ENCODE measurements at places on chromosomes 1 and 21.

- no peak for DNase-seq
These were observed 10.5 kb downstream of the TENT5C start for GRCh38 chr1:117616356-117616755.

- DNase-seq = no peak
These were observed at the start of gene KRTAP19-2 for GRCh38 chr21:30487336-30487735. Gene KRTAP19-2, minus strand, starts transcription at chr21:30487436. Its CDS starts 88 bp downstream, at chr21:30487348.

GRCh38 chr1:159067699-159068621 is 8.6 kb downstream of the AIM2 start:
- no peak for DNase-seq

DNA sequence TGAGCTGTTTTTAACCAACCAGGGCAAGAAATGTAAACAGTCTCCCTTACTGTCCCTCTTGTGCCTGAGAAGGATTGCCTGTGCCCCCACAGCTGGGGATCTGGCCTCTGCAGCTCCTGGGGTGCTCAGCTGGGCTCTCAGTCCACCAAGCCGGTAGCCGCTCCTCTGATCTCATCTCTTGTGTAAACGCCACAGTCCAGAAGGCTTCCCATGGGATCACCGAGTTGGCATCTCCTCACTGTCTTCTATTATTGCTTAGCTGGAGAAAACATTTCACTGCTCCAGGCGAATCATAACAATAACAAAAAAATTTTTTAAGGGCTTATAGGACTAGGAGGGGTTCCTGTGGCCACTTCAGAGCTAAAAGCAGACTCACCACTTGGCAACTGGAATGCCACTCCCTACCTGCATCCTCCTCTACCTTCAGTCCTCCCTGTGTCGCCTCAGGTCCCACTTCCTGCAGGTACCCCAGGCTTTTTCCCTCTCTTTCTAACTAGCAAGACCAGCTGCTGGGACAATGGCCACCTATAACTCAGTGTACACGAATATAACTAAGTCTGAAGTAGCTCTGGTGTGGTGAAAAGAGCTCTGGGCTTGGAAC is 75.8 kb downstream of the ATP1A1 start:
- no peak for DNase-seq

DNA sequence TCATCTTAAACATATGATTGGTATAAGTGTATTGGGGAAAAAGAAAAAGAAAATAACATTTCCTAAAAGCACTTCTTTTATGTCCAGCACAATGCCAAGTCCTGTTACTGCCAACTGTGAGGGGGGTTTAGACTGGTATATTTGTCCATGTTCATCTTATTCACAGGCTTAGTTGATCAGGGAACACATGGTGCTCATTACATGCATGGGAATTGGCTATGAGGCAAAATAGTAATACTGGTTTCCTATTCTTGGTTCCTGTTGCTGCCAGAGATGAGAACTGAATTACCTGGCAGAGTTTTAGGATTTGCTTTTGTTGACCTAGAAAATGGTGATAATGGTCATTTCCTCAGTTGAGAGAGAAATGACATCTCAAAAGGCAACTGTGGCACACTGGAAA is 398.8 kb downstream of the DUSP10 start:
- no peak for DNase-seq

GRCh38 chr1:112255080-112255479 is 140.9 kb upstream of the CTTNBP2NL start:
- DNase-seq = no peak

- no peak for DNase-seq
These were observed 584.1 kb downstream of the PTPRU start for GRCh38 chr1:29820401-29820800.

- no peak for DNase-seq
These were observed 193.2 kb downstream of the DHRS3 start for GRCh38 chr1:12424793-12425192.

GRCh38 chr1:56964349-56965017 is 1.3 kb downstream of the C8B start:
- no peak for DNase-seq

DNA sequence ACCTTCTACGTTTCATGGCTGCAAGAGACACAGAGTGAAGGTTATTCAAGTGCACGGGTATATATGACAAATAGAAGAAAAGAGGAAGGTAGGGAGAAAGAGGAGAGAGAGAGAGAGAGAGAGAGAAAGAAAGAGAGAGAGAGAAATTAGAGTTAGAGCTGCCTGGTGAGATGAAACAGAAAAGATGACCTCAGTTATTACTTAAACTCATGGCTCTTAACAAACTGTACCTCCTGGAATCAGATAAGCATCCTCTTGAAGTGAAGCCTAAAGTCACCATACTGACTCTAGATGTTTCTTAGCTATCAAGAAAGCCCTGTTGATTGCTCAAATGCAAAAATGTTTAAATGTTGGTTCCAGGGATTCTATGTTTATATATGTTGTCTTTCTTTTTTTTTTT is 597.7 kb upstream of the ZP4 start:
- DNase-seq = no peak

- peak; percentile 77 for DNase-seq
These were observed 108.3 kb downstream of the KCND3 start for GRCh38 chr1:111880881-111881837.

DNA sequence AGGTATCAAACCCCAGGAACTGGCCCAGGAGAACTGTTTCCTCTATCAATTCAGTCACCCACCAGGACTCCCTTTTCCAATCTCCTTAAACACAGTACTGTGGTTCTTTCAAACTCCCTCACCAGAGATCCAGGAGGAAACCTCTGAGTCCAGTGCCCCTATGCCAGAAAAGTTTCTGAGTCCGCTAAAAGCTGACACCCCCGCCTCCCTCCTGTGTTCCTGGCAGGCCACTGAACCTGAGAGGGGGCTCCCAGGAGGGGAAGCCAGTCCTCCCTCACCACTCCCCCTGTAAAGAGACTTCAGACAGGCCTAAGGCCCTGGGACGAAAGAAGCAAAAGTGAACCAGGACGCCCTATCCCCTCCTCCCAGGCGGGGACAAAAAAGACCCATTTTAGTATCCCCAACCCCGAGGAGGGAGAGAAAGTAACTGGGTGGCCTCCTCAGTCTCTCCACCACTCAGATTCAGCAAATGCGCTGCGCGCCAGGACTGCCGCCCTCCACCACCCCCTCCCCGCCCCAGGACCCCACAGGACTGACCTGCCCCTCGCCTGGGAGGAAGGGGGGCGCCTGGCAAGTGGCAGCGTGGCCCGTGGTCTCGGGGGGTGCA is 624 bp downstream of the SLC41A1 start:
- peak; percentile 71 for DNase-seq

- DNase-seq = no peak
These were observed 8.0 kb upstream of the EYA3 start for GRCh38 chr1:28096210-28097099.

- no peak for DNase-seq
These were observed 184.2 kb upstream of the USP24 start for GRCh38 chr1:55399346-55399745.

- DNase-seq = no peak
These were observed 31.3 kb downstream of the UBE2U start for GRCh38 chr1:64234714-64235113.

DNA sequence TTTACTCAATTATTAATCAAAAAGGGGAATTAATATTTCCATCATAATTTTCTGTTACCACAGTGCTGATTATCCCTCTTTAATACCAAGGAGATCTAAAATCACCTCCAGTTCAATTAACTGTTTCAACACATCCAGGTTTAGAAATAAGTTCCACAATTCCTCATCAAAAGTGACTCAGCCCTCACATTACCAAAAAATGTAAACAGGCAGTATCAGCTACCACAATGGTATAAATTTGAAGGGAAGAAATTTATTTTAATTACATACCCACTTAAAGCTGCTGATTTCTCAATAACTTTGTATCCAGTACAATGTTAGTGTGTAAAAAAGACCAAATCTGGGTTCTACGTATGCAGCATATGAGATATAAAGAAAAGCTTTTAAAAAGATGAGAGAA is 51.9 kb downstream of the EIF4G3 start:
- DNase-seq = no peak

DNA sequence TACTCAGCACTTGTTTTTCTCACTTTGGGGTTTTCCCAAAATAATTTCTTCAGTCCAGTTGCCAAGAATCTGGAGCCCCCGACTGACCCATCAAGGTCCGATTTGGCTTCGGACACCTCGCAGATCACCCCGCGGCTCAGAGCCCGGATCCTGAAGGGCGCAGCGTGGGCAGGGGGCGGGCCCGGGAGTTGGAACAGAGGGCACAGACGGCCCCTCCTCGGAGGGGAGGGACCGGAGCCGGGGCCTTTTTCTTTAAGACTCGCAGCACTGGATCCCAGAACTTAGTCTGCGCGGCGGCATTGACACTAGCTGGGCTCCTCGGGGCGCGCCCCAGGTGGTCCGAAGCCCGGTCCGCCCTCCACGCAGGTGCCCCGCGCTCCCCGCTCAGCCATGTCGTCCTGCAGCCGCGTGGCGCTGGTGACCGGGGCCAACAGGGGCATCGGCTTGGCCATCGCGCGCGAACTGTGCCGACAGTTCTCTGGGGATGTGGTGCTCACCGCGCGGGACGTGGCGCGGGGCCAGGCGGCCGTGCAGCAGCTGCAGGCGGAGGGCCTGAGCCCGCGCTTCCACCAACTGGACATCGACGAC is at the start of gene CBR3:
Gene CBR3 (plus strand): TSS at position 277 of the 588 bp plus-strand sequence. CDS start 114 bp downstream, at position 391.
- peak; percentile 19 for DNase-seq

DNA sequence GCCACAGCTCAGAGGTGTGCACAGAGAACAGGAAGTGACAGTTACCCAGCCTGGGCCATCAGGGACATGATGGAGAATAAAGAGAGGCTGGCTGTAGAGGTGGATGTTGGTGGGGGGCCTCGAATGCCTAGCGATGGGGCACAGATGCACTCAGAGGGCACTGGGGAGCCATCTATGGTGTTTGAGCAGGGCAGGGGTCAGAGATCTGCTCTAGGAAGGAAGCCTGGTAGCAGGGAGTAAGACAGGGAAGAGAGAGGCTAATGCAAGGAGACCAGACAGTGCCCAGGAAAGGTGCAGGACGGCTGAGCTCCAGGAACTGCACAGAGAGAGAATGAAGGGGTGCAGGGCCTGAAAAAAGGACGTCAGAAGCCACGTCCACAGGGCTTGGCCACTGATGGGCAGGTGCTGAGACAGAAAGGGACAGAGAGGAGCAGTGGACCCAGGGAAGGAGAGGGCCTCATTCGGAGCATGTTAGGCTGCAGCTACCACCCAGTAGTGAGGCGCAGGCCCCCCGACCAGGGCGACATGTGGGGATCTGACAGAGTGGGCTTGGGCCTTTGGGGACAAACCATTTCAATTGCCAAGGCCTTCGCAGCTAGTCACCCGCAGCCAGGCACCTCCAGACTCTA is 1.1 kb upstream of the KCNAB2 start:
- DNase-seq = no peak

DNA sequence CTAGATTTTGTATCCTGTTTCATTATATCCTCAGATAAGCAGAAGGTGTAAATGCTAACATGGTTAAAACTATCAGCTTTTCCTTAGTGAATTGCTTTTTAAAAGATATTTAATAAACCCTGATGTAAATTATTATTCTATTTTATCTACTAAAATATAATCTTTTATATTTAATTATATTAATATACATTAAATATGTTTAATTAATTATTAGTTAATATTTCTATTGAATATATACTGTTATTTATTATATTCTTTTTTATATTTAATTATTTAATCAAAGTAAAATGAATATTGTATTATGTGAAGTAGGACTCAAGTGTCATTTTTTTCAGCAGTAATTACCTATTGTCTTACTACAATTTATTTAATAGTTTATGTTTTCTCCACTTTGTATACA is 179.7 kb upstream of the ADGRL4 start:
- DNase-seq = no peak

- DNase-seq = no peak
These were observed 46.3 kb downstream of the DOP1B start for GRCh38 chr21:36202726-36203602.

GRCh38 chr1:204213668-204214662 is at the start of gene GOLT1A:
Gene GOLT1A, minus strand, starts transcription at chr1:204213988. Its CDS starts 82 bp downstream, at chr1:204213906.
- DNase-seq = peak; percentile 63

- no peak for DNase-seq
These were observed 16.7 kb downstream of the MACF1 start for GRCh38 chr1:39220891-39221870.

DNA sequence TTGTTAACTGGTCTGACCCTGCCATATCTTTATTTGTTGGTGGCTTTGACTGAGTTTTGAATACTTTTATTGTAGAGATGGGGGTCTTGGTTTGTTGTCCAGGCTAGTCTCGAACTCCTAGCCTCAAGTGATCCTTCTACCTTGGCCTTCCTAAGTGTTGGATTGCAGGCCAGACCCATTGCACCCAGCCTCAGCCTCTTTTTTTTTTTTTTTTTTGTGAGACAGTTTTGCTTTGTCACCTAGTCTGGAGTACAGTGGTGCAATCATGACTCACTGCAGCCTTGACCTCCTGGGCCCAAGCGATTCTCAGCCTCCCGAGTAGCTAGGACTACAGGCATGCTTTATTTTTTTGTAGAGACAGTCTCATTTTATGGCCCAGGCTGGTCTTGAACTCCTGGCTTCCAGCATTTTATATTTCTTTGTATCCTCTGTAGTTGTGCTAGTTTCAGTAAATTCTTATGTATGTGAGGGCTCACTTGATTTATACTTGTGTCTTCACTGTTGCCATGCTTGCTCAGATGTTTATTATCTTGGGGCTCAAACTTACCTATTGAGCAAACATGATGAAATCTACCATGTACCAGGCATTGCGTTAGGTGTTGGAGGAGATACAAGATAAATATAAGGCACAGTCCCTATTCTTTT is 24.1 kb downstream of the THRAP3 start:
- no peak for DNase-seq

DNA sequence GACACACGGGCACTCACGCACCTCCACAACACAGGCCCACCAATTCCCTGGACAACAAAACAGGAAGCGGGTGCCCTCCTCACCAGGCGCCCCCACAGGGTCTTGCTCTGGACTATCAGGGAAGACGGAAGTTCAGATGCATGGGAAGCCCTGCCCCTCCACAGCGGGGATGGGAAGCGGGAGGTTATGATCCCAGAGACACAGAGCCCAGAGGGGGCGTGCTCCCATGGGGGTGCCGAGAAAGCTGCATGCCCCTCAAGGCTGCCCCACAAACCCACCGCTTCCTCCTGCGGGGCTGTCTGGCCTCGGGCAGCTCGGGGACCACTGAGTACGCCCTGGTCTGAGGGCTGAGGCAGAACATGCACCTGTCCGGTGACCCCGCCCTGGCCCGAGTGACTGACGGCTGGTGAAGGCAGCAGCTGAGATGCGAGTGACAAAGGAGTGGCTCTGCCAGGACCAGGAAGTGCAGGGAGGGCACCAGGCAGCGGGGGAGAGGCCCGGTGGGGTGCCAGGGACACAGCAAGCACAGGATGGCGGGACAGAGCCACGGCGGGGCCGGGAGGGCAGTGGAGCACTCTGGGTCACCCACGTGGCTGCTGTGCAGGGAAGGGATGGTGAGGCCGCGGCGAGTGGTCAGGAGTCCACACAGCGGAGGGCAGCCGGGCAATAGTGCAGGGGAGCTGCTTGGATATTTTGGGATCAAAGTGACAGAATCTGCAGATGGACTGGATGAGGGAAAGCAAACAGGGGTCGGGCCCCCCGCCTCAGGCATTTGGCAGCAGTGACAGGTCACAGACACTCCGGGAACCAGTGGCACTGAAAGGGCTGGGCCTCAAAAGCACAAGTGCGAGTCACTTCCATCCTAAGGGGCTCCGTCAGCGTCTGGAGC is 18.6 kb downstream of the NADK start:
- DNase-seq = no peak
